Lung (tissue), 17 donors: ENCODE measurements at places on chromosomes 2 and 18.

DNA sequence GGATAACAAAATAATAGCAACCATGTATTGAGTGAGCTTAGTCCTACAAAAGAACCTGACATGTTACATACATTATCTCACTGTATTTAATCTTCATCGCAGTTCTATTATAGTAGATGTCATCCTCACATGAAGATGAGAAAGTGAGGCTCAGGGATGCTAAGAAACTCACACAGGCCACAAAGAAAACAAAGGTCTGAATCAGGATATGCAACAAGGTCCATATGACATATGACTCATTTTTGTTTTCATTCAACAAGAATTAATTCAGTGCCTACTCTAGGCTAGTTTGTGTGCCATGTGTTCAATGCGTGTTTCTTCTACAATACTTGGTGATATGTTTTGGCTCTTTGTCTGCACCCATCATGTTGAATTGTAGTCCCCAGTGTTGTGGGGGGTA lies 219.7 kb upstream of the EPHA4 start:
- no peak for DNase-seq
- no peaks in the 10 kb centered on the region for H3K4me1 ChIP-seq
- H3K4me3 ChIP-seq, result no peak overlapping the region
- no peaks in the 10 kb centered on the region for H3K27me3 ChIP-seq
- no peak overlapping the region for H3K27ac ChIP-seq

DNA sequence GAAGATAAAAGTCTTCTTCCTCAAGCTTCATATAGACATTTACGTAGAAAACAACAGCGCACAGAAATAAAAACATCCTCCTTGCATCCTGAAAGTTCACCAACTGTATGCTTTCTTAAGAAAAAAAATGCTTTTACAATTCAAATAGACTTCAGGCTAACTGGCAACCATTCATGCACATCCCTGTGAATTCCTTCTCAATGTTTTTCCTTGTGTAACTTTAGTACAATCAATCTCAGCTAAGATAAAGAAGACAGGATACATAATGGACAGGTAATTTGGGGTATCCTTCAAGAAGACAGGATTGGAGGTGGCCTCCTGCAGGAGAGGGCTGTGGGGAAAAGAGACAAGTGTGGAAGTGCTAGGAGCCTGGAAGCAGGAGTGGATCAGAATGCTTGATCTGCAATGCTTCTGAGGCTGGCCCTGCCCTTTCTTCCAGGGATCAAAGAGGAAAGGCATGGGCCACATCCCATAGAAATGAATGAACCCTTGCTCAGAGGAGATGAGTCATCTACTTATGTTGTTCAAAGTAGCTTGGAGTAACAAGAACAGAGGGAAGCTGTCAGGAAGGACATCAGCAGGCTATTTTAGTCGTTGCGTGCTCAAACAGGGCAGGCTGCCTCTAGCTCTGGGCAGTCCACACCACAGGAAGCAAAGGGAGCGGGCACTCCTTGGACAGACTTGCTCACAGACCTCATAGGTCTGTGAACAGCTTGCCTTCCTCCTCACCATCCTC lies 126.6 kb downstream of the TMEM131 start:
- no peak overlapping the region for H3K27ac ChIP-seq
- H3K36me3 ChIP-seq, result no peaks in the 10 kb centered on the region
- no peaks in the 10 kb centered on the region for H3K27me3 ChIP-seq

GRCh38 chr18:79647307-79647706 lies 32.3 kb upstream of the CTDP1 start:
- peaks cover 19% of the 10 kb centered on the region for H3K27me3 ChIP-seq
- DNase-seq, result no peak
- no peak overlapping the region for H3K4me3 ChIP-seq
- no peaks in the 10 kb centered on the region for H3K36me3 ChIP-seq

DNA sequence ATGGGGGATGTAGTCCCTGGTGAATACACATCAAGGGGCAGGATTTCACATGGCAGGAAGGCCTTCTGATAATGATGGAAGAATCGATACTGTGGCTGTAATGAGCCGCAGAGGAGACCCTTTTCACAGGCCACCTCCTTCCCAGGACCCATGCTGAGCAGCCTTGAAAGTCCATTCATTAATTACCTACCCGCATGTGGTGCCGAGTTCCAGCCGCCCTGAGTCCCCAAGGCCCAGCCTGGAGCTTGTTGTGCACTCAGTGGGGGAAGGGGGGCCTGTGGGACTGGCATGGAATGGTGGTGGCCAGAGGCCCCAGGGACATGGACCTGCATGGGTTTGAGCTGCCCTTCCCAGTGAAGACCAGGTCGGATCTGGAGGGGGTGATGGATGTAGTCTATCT lies 25.5 kb downstream of the ASB18 start:
- peak overlapping the region; percentile 81 for H3K27ac ChIP-seq
- DNase-seq, result no peak
- H3K4me1 ChIP-seq, result peaks cover 5% of the 10 kb centered on the region
- peaks cover 6% of the 10 kb centered on the region for H3K27me3 ChIP-seq

GRCh38 chr18:12408247-12408869 lies 629 bp downstream of the PRELID3A start:
- H3K27ac ChIP-seq, result peak overlapping the region; percentile 80
- no peaks in the 10 kb centered on the region for H3K36me3 ChIP-seq
- peaks cover 3% of the 10 kb centered on the region for H3K27me3 ChIP-seq
- peak overlapping the region; percentile 69 for H3K4me3 ChIP-seq
- peak; percentile 61 for DNase-seq
- peaks cover 6% of the 10 kb centered on the region for H3K4me1 ChIP-seq

- no peak for DNase-seq
- no peaks in the 10 kb centered on the region for H3K4me1 ChIP-seq
These were observed 151.3 kb upstream of the PELI1 start for GRCh38 chr2:64295326-64296139.

- peaks cover 29% of the 10 kb centered on the region for H3K27me3 ChIP-seq
- H3K4me1 ChIP-seq, result no peaks in the 10 kb centered on the region
- no peak overlapping the region for H3K27ac ChIP-seq
- peak; percentile 53 for DNase-seq
- no peaks in the 10 kb centered on the region for H3K36me3 ChIP-seq
These were observed 4.9 kb upstream of the PDCD1 start for GRCh38 chr2:241863536-241863954.

DNA sequence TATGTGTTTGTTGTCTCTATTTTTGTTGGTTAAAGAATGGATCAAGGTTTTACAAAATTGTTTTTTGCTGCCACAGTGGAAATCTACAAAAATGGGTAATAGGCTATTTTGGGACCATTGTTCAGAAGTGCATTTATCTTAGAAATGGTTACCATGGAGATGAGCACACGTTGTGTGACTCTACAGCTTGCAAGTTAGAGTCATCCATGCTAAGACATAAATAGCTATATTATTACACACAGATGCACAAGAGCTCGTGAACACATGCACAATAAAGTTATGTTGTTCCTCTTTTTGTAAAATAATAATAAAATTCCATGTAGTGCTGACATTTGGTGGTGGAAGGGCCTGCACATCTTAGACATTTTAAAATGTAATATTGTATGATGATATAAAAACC lies 15.5 kb upstream of the DUSP19 start:
- H3K4me3 ChIP-seq, result no peak overlapping the region
- H3K27me3 ChIP-seq, result no peaks in the 10 kb centered on the region
- no peaks in the 10 kb centered on the region for H3K4me1 ChIP-seq
- no peaks in the 10 kb centered on the region for H3K36me3 ChIP-seq

DNA sequence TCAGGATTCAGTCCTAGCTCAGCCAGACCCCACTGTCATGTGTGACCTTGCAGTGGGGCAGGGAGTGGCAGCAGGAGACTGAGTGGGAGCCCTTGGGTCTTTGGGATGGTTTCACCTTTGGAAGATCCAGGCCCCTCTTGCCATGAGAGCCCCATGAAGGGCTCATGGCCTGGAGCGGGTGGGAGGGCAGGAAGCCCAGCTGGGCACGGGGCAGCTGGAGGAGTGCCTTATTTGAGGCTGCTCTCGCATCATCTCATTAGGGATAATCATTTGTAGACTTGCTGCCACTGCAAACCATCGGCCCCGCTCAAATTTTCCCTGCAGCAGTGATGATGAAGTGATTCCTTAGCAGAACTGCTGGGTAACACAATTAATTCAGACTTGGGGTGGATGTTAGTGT lies 73.9 kb downstream of the TGOLN2 start:
- no peak overlapping the region for H3K4me3 ChIP-seq
- no peaks in the 10 kb centered on the region for H3K36me3 ChIP-seq

DNA sequence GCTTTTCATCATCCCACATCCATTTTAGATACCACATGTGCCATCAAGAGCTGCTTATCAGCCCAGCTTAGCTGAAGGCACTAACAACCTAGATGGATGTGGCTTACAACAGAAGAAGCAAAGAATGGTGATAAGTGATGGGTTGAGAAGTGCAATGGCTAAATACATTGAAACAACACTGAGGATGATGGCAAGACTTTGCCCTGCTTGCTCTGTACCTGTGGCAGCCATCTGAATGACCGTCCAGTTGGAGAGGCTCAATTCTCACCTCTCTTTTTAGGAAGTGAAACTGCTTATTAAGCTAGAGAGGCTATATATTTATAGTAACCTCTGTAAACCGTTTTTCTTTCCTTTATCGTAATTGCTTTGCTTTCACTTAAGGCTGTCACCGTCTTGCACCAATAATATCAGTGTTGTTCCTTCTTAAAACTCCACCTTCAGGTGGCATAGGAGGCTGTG lies 5.7 kb downstream of the GPATCH11 start:
- no peaks in the 10 kb centered on the region for H3K4me1 ChIP-seq
- DNase-seq, result no peak
- no peaks in the 10 kb centered on the region for H3K27me3 ChIP-seq
- no peak overlapping the region for H3K27ac ChIP-seq
- H3K36me3 ChIP-seq, result peaks cover 22% of the 10 kb centered on the region
- H3K4me3 ChIP-seq, result no peak overlapping the region

- H3K4me1 ChIP-seq, result peaks cover 28% of the 10 kb centered on the region
- DNase-seq, result no peak
- H3K4me3 ChIP-seq, result no peak overlapping the region
- H3K27me3 ChIP-seq, result no peaks in the 10 kb centered on the region
These were observed 131.8 kb downstream of the NEDD4L start for GRCh38 chr18:58175786-58176176.

- no peak overlapping the region for H3K4me3 ChIP-seq
- DNase-seq, result no peak
- H3K27me3 ChIP-seq, result no peaks in the 10 kb centered on the region
- H3K36me3 ChIP-seq, result no peaks in the 10 kb centered on the region
These were observed 639.3 kb downstream of the ADCYAP1 start for GRCh38 chr18:1544016-1544415.

- no peaks in the 10 kb centered on the region for H3K27me3 ChIP-seq
- H3K4me1 ChIP-seq, result peaks cover 14% of the 10 kb centered on the region
- DNase-seq, result no peak
- peak overlapping the region; percentile 92 for H3K27ac ChIP-seq
These were observed 848 bp downstream of the VRK2 start for GRCh38 chr2:58047373-58047935.

DNA sequence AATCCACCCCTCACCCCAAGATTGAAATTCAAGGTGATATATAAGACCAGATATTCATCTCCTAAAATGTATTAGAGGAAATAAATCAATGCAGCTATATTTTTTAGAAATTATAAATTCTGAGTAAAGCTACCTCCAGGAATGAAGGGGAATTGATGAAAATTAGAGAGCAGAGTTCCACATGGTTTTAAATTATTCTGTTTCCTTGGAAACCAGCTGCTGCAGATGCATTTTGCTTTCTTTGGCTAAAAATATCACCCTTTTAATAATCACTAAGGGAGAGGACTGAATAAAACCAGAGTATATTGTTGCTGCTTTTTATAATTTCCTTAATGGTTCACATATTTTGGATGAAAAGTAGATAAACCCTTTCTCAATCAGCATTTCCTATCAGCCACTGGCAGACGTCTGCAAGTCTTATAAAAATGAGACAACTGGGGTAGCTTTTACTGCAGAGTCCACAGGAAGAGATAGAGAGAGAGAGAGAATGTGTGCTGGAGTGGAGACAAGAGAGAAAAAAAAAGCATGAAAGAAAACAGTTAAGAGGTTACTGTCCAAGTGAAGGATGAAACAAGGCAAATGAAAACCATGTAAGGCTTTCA lies 2.0 kb downstream of the CSRNP3 start:
- H3K27me3 ChIP-seq, result no peaks in the 10 kb centered on the region
- H3K36me3 ChIP-seq, result no peaks in the 10 kb centered on the region
- H3K27ac ChIP-seq, result no peak overlapping the region
- peaks cover 34% of the 10 kb centered on the region for H3K4me1 ChIP-seq
- peak; percentile 50 for DNase-seq
- no peak overlapping the region for H3K4me3 ChIP-seq

DNA sequence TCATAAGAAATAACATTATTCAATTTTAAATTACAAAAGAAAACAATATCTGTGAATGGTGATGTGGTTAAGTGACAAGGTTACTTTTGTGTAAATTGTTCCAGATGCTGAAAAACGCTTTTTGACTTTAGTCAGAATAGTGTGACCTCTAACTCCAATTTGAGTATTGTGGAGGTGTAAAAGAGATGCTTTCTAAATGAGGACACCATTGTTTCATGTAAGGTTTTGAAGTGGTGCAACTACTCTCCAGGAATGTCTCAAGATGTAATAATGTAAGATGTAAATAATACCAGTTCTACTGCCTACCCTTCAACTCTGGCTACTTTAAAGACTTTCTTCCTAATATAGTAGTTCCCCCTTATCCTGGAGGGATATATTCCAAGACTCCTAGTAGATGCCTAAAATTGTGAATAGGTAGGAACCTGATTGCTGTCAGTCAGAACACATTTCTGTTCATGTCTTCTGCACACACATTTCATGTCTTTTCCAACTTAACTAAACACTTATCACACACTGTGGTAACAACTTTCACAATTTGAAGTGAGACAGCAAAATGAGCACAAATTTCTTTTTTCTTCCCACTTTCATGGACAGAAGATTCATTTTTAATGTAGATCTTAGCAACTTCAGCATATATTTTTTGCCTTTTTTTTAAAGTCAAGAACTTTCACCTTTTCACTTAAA lies 39.1 kb upstream of the PPP1R1C start:
- H3K36me3 ChIP-seq, result no peaks in the 10 kb centered on the region
- no peaks in the 10 kb centered on the region for H3K4me1 ChIP-seq
- no peak overlapping the region for H3K27ac ChIP-seq
- no peak for DNase-seq
- no peak overlapping the region for H3K4me3 ChIP-seq

GRCh38 chr2:46066116-46066515 lies 231.1 kb upstream of the EPAS1 start:
- no peaks in the 10 kb centered on the region for H3K27me3 ChIP-seq
- H3K4me1 ChIP-seq, result peaks cover 3% of the 10 kb centered on the region

GRCh38 chr2:893311-893710 lies 57.3 kb upstream of the SNTG2 start:
- no peaks in the 10 kb centered on the region for H3K4me1 ChIP-seq
- H3K27ac ChIP-seq, result no peak overlapping the region
- H3K36me3 ChIP-seq, result no peaks in the 10 kb centered on the region
- DNase-seq, result no peak
- no peak overlapping the region for H3K4me3 ChIP-seq

GRCh38 chr2:37858400-37858711 lies 66.7 kb upstream of the RMDN2 start:
- H3K4me1 ChIP-seq, result peaks cover 9% of the 10 kb centered on the region
- H3K4me3 ChIP-seq, result no peak overlapping the region
- no peaks in the 10 kb centered on the region for H3K36me3 ChIP-seq
- DNase-seq, result no peak
- H3K27me3 ChIP-seq, result no peaks in the 10 kb centered on the region

- H3K4me1 ChIP-seq, result peaks cover 6% of the 10 kb centered on the region
- H3K27me3 ChIP-seq, result no peaks in the 10 kb centered on the region
- no peak overlapping the region for H3K4me3 ChIP-seq
- no peak overlapping the region for H3K27ac ChIP-seq
- DNase-seq, result peak; percentile 22
These were observed 156.7 kb downstream of the GALNT14 start for GRCh38 chr2:30981510-30981909.
